Hematopoietic multipotent progenitor cell treated with erythropoietin and hydrocortisone succinate and interleukin-3 and kit ligand, for 6 days (in vitro differentiated cells): ENCODE measurements at places on chromosomes 5 and 9.

DNA sequence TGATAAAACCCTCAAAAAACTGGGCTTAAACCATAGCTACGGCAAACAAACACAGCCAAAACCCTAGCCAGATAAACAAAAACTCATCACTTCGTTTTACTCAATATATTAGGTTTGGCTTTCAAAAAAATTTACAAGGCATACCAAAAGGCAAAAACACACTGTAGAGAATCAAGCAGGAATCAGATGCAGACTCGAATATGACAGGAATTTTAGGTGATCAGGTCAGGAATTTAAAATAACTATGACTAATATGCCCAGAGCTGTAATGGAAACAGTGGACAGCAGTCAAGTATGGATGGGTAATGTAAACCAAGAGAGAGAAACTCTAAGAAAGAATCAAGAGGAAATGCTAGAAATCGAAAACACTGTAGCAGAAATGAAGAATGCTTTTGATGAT, 26.5 kb upstream of the DOCK2 start:
- no peak for DNase-seq

DNA sequence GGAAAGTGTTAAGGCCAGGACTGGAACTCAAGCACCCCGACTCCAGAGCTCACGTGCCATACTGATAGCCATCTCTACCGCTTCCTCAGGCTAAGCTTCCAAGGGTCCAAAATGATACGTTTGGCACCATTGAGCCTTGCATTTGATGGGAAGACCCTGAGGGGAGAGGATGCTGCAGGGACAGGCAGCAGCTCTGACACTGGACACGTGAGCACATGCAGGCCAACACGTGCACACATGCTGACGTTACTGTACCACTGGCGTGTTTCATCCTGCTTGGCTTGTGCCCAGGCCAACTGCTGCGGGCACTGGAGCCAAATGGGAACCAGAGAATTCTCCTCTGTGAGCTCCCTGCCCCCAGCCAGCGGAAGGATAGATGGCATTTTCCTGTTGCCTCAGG, 5.2 kb downstream of the FAT2 start:
- no peak for DNase-seq

DNA sequence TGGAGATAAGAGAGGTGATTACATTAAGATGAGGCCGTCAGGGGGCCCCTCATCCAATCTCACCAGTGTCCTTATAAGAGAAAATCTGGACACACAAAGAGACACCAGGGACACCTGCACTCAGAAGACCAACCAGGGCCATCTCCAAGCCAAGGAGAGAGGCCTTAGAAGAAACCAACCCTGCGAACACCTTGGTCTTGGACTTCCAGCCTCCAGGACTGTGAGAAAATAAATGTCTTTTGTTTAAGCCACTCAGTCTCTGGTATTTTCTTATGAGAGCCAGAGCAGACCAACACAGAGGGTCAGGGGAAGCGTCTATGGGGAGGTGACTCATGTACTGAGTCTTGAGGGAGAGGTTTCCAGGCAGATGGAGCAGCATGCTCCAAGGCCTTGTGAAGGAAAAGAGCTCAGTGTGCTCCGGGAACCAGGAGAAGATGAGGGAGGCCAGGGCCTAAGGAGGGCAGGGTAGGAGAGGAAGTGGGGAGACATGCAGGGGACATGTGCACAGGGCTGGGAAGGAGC, 5.4 kb downstream of the PHYKPL start:
- no peak for DNase-seq

DNA sequence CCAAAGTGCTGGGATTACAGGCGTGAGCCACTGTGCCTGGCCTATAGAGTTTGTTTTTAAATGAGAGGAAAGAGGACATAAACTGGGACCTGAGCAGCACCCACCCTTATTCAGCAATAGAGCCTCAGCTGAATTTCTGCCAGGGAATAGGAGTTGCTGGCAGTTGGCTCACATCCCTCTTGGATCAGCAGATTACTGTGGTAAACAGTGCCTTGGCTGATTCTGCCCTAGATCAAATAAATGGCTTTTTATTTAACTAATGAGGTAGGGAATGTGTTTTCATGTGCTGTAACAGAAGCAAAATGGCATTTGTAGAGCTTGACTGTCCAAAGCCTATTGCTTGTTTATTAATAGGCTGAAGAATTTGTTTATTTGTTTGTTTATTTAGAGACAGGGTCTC, 2.1 kb downstream of the ARHGEF37 start:
- peak; percentile 58 for DNase-seq

GRCh38 chr5:3994628-3995027, 399.0 kb downstream of the IRX1 start:
- DNase-seq, result peak; percentile 2

DNA sequence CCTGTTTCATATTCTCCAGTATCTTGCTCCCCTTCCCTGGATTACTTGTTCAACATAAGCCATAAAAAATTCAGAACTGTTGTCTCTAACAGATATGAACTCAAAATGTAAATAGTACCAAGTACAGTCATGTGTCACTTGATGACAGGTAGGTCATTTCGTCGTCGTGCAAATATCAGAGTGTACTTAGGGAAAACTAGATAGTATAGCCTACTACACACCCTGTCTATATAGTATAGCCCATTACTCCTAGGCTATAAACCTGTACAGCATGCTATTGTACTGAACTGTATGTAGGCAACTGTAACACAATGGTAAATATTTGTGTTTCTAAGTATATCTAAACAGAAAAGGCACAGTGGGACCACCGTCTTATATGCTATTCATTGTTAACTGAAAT, 39.1 kb downstream of the SMIM15 start:
- DNase-seq, result no peak
